ENCODE measurements at places on chromosomes 11 and 22. TPM values are rescaled to one million over a fixed set of nuclear protein-coding genes. Genes with fewer than 3 reads are reported as not detected.

The SFI1 gene
- total RNA-seq, result 19.8 TPM

The C2CD2L gene
- total RNA-seq, result 8.9 TPM

The TUB gene
- total RNA-seq, result 1.8 TPM

The PHLDA2 gene
- total RNA-seq, result 67.4 TPM

The ASCL2 gene
- not detected for total RNA-seq

Measured in glomerular endothelial cell (primary cell).